ENCODE measurements at places on chromosomes 7 and 10.
A peak's percentile ranks its signal among the peaks of the same experiment; 100 is the strongest.

DNA sequence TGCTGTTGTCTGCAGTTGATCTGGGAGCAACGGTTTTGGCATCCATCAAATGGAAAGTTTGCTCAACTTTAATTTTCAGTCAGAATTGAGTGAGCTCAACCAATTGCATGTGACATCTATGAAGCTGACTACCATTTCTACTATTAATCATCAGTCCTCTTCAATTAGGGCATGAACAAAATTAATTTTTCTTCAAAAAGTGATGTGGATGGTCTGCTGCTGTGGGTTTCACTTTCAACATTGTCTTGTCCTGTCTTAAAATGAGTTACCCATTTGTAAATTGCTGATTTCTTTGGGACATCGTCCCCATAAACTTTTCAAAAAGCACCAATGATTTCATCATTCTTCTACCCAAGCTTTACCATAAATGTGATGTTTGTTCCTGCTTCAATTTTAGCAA, 176.7 kb upstream of the LRRN3 start:
- no peak for DNase-seq

DNA sequence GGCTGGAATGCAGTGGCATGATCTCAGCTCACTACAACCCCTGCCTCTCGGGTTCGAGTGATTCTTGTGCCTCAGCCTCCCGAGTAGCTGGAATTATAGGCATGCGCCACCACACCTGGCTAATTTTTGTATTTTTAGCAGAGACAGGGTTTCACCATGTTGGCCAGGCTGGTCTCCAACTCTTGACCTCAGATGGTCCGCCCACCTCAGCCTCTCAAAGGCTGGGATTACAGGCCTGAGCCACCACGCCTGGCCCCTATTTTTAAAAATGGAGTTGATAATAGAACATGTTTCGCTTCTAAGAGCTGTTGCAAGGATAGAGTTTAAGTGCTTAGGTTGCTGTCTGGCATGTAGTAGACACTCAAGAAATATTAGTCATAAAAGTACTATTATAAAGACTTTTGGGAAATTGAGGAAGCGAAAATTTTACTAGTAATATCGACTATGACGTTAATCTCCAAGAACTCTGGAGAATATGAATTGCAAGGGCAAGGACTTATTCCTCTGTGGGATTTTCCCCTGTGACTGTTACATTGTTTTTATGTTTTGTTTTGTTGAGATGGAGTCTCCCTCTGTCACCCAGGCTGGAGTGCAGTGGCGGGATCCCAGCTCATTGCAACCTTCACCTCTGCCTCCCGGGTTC, 7.9 kb downstream of the GTF2I start:
- no peak for DNase-seq

- no peak for DNase-seq
Observed at GRCh38 chr10:109203646-109204353, 719.5 kb downstream of the XPNPEP1 start.

DNA sequence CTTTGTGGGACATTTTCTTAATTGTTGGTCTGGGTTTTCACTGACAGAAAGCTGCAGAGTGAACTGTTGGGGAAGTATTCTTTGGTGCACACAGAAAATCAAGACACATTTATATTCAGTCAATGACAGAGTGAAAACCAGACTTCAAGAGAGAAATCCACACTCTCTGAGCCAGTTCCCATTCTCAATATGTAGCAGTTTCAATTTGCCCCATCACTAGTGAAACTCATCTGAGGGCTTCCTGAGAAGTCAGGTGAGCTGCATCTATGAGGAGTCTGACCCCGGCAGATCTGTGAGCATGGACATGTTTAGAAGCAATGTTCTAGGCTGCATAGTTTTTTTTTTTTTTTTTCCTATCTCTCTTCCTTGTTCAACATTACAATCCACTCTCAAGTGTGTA, 163.7 kb upstream of the AHR start:
- DNase-seq: no peak

- no peak for DNase-seq
Observed at GRCh38 chr10:60236869-60237524, 152.7 kb downstream of the ANK3 start.

DNA sequence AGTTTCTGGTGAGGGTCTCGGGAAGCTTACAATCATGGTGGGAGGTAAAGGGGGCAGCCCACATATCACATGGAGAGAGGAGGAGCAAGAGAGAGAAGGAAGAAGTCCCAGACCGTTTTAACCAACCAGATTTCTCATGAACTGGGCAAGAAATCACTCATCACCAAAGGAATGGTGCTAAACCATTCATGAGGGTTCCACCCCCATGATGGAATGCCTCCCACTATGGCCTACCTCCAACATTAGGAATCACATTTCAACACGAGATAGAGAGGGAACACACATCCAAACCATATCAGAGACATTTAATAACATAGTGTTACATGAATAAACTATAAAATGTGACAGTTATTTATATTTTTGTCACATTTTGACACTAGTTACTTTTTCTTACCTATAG, 214.8 kb upstream of the MAGI2 start:
- no peak for DNase-seq

- no peak for DNase-seq
Observed at GRCh38 chr10:17383801-17384555, 70.4 kb downstream of the ST8SIA6 start.

DNA sequence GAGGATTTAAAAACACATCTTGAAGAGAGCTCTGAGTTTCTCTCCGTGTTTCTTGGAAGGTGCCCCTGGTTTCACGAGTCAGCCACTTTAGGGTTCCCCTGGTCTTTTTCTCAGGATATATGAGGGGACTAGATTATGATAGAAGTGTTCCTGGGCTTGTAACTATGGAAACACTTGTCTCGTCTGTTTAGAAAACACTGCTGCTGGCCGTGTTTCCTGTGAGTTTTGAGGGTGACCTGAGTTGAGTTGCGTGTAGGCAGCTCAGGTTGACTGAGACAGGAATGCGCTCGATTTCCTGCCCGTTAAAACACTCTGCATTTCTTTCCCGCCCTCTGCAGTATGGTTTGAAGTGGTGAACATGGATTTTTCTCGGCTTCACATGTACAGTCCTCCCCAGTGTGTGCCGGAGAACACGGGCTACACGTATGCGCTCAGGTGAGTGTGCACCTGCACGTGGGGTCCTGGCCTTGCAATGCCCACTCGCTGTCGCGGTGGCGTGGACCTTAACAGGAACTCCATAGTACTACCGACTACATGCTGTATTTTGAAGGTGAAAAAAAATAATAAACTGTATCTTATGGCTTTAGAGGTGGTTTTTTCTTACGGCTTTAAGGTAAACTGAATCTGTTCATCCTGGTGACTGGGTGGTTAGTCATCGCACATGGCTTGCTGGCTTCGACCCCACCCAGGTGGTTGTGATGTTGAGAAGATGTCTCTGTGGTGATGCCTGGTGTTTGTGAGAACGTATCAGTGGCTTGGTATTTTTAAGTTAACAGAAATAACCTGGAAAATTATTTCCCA, at the start of gene SUN1:
TSS of gene SUN1 (plus strand) at position 310 of the 801 bp plus-strand sequence. CDS start at position 359, 49 bp downstream.
- peak; percentile 39 for DNase-seq

- DNase-seq: no peak
Observed at GRCh38 chr10:99981581-99982199, 28.1 kb downstream of the DNMBP start.

- no peak for DNase-seq
Observed at GRCh38 chr10:127694580-127695193, 42.3 kb upstream of the FOXI2 start.

DNA sequence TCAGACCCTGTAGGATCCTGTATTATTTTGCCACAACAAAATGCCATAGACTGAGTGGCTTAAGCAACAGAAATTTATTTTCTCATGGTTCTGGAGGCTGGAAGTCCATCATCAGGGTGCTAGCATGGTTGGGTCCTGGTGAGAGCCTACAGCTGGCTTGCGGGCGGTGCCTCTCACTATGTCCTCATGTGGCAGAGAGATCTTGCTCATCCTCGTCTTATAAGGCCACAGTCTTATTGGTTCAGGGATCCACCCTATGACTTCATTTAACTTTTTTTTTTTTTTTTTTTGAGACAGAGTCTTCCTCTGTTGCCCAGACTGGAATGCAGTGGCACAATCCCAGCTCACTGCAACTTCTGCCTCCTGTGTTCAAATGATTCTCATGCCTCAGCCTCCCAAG, 90.9 kb downstream of the LSM5 start:
- no peak for DNase-seq

Measured in activated T-helper 1 cell treated with anti-CD3 and anti-CD28 coated beads, Interleukin-2, amount 50 U/mL, for 16 hours (primary cell).